WTC11 (cell line): ENCODE measurements at places on chromosomes 16 and 17.

DNA sequence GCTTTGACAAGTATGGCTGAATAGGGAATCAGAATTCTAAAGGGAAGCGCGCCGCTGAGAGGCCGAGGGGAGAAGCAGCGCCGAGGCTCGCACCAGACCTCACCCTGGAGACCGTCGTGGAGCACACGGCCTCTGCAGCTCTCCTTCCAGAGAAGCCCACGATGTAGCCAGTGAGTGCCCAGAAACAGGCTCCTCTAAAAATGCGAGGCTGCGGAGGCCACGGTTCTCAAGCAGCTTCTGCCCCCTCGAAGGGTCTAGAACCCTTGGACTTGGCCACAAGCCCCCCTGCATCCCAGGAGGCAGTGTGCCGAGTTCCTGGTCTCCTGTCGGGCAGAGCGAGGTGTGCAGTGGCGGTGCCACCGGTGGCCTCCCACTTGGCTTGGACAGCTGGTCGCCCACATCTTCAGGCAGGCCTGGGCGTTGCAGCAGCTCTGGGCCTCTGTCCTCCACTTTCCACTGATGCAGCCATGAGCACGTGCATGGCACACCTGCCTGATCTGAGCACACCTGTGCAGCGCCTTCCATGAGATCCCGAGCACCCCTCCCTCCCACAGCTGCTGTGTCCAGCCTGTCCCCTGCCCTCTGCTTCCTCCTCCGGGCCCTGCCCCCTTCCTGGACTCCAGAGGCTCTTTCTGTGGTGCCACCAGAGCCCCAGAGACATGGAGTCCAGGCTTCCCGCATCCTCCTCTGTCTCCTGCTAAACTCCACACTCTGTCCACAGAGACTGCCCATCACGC, 18.9 kb upstream of the WDR45B start:
- no peak for DNase-seq

DNA sequence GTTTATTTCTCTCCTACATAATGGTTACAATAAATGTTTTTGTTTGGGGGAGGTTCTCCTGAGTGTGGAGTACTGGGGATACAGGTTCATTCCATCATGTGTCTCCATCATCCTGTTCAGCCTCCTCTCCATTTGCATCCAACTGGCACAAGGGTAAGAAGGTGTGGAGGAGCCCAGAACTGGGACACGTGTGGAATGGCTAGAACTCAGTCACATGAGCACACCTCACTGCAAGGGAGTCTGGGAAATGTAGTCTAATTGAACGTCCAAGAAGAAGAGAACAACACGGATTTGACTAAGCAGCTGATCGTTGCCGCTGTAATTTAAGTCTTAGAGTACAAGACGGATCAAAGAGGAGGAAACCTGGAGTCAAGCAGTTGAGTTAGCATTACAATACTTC, 6.1 kb downstream of the OR1A1 start:
- DNase-seq = no peak

DNA sequence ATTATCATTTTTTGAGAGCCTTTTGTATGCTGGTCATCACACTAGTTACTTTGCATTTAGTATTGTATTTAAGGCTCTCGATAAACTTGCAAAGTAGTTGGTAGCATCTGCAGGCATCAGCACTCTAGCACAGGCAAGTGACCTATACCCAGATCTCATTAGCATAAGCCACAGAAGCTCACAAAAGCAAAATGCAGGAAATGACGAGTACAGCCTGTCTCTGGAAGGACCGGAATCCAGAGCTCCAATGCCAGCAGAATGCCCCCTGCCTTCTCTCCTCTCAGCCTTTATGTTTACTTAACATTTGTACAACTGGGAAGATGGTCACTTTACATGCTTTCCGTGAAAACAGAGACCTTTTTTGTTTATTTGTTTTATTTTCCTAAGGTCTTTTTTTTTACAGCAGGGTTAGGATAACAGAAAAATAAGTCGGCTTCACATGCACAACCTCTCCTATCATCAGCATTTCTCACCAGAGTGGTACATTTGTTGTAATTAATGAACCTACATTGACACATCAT, 45.4 kb upstream of the MYOCD start:
- DNase-seq = no peak

DNA sequence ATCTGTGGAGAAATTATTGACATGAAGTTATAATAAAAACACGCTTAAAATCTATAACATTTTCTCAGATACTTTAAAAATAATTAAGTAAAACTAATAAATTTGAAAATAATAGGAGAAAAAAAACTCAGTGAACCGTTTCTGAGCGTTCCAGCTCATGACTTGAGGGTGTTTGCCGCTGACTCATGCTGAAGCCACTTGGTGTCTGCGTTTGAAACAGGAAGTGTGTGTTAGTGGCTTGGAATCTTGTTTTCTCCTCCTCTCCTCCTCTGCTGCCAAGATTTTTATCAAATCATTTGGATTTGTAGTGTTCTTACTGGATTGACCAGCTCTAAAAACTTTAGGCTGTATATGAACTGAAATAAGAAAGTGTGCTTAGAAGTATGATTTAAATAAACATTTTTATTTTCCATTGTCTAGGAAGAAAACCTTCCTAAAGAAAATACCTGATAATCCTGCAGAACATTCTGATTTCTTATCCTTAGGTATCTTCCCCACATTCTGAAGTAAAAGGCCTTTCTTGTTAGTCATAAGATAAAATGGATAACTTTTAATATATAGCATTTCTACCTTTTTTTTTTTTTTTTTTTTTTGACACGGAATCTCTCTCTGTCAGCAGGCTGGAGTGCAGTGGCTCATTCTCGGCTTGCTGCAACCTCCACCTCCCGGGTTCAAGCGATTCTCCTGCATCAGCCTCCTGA, 30.8 kb downstream of the USP10 start:
- DNase-seq = no peak

DNA sequence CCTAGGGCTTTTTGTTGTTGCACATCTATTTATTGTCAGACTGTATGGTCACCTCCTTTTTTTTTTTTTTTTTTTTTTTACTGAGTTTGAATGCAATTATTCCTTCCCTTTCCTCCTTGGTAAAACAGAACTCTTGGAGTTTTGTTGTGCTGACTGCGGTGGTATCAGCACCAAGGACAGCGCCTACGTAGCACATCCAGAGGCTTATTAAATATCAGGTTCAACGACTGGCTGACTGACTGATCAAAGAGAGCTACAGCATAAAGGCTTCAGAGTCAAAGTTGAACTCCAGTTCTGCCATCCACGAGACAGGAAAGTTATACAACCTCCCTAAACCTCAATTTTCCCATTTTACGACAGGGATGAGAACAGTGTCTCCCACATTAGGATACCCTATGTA, 86.1 kb upstream of the RBFOX1 start:
- DNase-seq = no peak

- DNase-seq = peak; percentile 83
Observed at GRCh38 chr17:15171167-15172047, 93.7 kb downstream of the PMP22 start.

DNA sequence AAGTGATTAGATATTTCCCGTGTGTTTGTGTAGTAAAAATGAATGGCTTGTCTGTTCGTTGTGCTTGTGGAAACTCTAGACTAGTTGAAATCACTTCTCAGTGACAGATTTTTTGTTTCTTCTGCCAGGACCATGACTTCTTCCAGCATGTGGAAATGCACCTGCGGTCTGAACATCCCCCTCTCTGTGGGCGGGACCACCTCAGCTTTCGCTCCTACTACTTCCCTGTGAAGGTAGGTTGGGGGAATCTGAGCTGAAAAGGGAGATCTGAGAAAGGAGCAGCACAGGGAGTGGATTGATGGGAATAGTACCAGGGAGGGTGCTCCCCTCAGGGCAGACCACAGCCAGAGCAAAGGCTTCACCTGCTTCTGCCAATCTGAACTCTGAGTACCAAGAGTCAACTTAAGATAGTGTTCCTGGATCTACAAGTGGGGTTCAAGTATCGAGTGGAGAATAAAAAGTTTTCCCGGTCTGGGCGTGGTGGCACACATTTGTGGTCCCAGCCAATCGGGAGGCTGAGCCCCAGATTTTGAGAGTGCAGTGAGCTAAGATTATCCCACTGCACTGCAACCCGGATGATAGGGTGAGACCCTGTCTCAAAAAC, 47.5 kb downstream of the SF3B3 start:
- DNase-seq = no peak

DNA sequence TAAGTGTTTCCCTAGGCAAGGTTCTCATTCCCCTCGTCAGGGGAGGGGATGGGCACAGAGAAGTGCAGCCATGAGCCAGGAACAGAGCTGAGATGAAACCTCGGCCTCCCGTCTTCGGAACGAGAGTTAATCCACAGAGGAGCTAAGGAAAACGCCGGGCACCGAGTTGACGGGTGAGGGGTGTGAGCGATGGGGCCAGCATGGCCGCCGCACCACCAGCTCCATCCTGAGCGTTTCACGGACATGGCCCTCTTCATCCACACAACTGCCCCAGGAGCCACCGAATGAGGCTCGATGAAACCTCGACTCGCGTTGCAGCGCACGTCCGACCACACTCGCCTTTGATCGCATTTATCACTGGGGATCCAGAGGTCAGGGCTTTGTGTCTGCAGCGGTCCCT, 21.5 kb downstream of the CA5A start:
- no peak for DNase-seq

DNA sequence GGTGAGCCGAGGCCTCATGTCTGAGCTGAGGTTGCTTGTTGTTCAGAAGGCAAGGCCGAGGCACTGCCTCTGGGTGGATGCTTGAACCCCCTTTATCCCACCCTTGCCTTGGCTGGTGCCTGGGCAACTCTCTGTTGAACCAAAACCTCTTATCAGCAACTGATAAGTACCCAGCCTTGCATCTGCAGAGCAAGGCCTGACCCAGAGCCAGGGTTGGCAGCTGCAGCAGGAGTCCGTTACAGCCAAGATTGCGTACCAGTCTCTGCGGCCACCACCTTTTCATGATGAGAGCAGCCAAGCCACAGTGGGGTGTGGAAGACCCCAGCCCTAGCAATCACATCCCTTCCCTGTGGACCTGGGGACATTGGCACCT, 118.3 kb downstream of the RAB11FIP4 start:
- DNase-seq = no peak
